ENCODE measurements at places on chromosomes 13 and 19. TPM values are rescaled to one million over a fixed set of nuclear protein-coding genes. Genes with fewer than 3 reads are reported as not detected.

The C5AR2 gene
- polyA plus RNA-seq, result 0.35 TPM

The ALG11 gene
- 27.1 TPM for polyA plus RNA-seq

The TINCR gene
- 0.10 TPM for polyA plus RNA-seq

The CNFN gene
- polyA plus RNA-seq, result 0.94 TPM

The CDX2 gene
- not detected for polyA plus RNA-seq

GRCh38 chr13:49100637-49101570, 119.2 kb upstream of the MLNR start:
- no peak for DNase-seq

DNA sequence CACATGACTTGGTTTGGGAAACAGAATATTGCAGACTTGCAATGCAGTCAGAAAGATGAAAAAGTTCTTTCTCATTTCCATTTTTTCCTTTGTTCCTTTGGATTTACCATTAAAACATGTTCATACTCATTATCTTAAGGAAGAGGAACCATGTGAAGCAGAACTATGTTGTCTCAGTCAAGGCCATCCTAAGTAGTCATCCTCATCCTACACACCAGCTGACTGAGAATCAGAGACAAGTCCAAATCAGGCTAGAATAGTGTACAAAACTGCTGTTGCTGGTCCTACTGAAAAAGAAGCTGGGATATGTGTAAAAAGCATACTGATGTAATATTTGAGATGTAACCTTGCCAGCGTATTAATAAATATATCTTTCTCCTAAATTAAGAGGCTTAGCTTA, 433.4 kb downstream of the SLITRK5 start:
- DNase-seq, result no peak

GRCh38 chr13:22161871-22162270, 491.0 kb downstream of the FGF9 start:
- no peak for DNase-seq

DNA sequence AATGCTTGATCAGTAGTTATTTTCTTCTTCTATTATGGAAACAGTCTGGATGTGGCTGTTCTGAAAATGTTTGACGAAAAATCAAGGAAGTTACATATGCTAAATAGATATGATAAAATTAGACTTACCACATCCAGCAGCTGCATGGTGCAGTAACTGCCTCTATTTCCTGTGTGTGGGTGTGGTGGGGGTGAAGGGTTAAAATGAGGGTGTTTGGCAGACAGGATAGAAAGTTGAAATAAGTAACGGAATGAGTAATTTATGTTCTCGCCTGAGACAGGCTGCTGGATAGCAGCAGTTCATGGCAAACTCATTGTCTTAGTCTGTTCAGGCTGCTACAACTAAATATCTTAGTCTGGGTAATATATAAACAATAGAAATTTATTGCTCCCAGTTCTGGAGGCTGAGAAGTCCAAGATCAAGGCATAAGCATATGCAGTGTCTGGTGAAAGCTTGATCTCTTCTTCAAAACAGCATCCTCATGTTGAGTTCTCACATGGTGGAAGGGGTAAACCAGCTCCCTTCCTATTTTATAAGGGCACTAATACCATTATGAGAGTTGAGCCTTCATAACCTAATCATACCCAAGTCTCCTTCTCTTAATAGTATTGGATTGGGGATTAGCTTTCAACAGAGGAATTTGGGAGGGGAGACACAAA, 1248.9 kb downstream of the SLITRK5 start:
- no peak for DNase-seq

- no peak for DNase-seq
Measured at GRCh38 chr13:112358156-112358555, 18.0 kb upstream of the SPACA7 start.

Measured in right renal cortex interstitium (tissue), 3 donors.